Activated CD4-positive, CD25-positive, alpha-beta regulatory T cell (primary cell): ENCODE measurements at places on chromosomes 12 and 14.

DNA sequence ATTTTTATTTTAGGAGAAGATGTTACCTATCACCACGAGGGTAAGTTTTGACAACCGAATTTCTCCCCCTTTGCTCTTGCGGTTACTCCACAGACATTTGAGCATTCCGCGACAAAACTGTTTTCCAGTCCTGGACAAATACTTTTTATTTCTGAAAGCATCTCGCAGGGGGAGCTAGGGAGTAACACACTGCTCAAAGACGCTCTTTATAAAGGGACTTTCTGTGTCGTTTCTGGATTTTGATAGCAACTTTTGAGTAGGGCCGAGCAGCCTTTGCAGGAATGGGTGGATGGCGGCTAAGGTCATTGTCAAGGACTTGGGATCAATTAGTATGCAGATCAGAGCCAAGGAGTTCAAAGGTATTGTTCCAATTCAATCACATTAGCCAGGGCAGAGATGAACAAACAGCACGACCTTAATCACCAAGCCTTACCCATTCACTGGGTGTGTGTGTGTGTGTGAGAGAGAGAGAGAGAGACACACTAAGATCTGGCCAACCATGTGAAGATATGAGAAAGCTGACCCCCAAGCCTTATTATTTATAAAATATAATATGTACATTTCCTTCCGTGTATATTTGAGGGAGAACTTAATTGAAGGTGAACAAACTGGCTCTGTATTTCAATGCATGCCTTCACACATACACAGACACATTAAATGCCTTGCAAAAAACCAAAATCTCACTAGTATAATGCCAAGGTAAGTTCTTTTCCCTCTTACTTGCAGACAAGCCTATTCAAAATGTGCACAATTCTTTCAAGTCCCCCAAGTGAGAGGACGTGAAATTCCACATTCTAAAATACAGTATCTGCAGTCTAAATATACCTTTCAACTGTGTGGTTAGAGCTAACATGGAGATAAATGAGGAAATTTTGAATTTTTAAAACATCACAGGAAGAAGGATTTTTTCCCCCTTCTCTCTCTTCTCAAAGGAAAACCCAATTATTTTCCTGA, 613.8 kb downstream of the VRK1 start:
- no peak for DNase-seq

GRCh38 chr12:66808606-66809005, 129.7 kb upstream of the GRIP1 start:
- no peak for DNase-seq

DNA sequence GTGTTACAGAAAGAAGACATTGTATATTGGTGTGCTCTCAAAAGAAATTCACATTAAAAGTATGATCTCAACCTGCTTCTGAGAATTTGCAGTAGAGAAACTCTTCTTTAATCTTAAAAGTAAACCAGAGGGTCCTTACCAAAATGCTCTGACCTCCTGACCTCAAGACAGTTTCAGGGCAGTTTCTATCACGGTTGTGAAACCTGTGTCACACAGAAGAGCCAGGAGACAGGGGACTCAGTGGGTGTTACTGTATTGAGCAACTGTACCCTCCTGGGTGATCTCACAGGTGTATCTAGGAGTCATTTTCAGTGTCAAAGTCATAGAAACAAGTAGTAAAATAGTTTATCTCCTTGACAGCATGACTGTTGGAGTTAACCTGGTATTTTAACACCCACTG, 178.0 kb downstream of the GRIP1 start:
- DNase-seq = no peak

DNA sequence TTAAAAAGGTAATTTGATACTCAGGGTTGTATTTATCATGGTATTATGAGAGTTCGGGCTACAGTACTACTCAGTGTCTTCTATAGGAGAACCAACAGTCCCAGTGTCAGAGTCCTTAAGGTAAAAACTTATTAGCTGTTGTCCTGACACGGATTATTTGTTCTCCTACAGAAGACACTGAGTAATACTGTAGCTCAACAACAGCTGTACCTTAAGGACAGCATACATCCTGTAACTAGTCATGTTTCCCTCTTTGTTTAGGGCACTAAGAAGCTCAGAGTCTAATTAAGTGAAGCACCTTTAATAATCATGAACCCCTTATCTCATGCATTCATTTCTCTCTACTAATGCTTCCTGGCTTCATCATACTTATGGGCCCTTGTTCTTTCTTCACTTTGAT, 33.9 kb downstream of the ARF6 start:
- DNase-seq = no peak

- no peak for DNase-seq
Measured at GRCh38 chr12:78167510-78167909, 336.8 kb downstream of the NAV3 start.

- DNase-seq = no peak
Measured at GRCh38 chr12:100717733-100718067, 76.9 kb upstream of the ANO4 start.
